ENCODE measurements at places on chromosomes 11 and 22. TPM values are rescaled to one million over a fixed set of nuclear protein-coding genes. Genes with fewer than 3 reads are reported as not detected.

The LIMK2 gene
- 55.7 TPM for total RNA-seq

The TRIM6 gene
- total RNA-seq: 2.4 TPM

The UPK3A gene
- total RNA-seq: not detected

The TMEM179B gene
- total RNA-seq: 49.3 TPM

The MPZL3 gene
- 2.2 TPM for total RNA-seq

The DDX10 gene
- 13.5 TPM for total RNA-seq

The KRTAP5-8 gene
- total RNA-seq: not detected

The CLCF1 gene
- total RNA-seq: 0.81 TPM

The PNPLA3 gene
- total RNA-seq: under 0.01 TPM

The CREB3L1 gene
- under 0.01 TPM for total RNA-seq

The SLC25A45 gene
- 7.0 TPM for total RNA-seq

The UBQLNL gene
- total RNA-seq: 0.81 TPM

The KIRREL3 gene
- not detected for total RNA-seq

The SYT8 gene
- not detected for total RNA-seq

The PPM1F gene
- total RNA-seq: 90.8 TPM

The C11orf16 gene
- not detected for total RNA-seq

The CALCA gene
- not detected for total RNA-seq

The PGA5 gene
- not detected for total RNA-seq

The CREBZF gene
- total RNA-seq: 70.8 TPM

The SGSM1 gene
- 1.1 TPM for total RNA-seq

The RIC3 gene
- 5.7 TPM for total RNA-seq

The PHLDB1 gene
- 4.0 TPM for total RNA-seq

The RIMBP3B gene
- total RNA-seq: 1.6 TPM

The MS4A15 gene
- total RNA-seq: not detected

The HPX gene
- 1.6 TPM for total RNA-seq

The SCUBE2 gene
- total RNA-seq: 0.27 TPM

The RCE1 gene
- 30.4 TPM for total RNA-seq

The SLC37A2 gene
- total RNA-seq: 0.27 TPM

The MUC2 gene
- not detected for total RNA-seq

The KDELR3 gene
- total RNA-seq: 1.9 TPM

The CHRNA10 gene
- 2.2 TPM for total RNA-seq

The SEPTIN3 gene
- under 0.01 TPM for total RNA-seq

The EXPH5 gene
- total RNA-seq: 1.6 TPM

The PTPMT1 gene
- total RNA-seq: 110 TPM

The SCO2 gene
- 7.3 TPM for total RNA-seq
